ENCODE measurements at places on chromosomes 3 and 15. TPM values are rescaled to one million over a fixed set of nuclear protein-coding genes. Genes with fewer than 3 reads are reported as not detected.

Gene ZPLD1
- not detected for total RNA-seq

Gene GOLGA8J
- total RNA-seq = not detected

Gene STRIT1
- not detected for total RNA-seq

Gene ROBO1
- total RNA-seq = 27.1 TPM

Gene PPCDC
- 13.1 TPM for total RNA-seq

Gene PGBD4
- total RNA-seq = 1.3 TPM

Gene FSIP1
- total RNA-seq = 0.96 TPM

Gene CASR
- 0.20 TPM for total RNA-seq

Gene PRSS50
- total RNA-seq = 0.20 TPM

Gene ITIH1
- not detected for total RNA-seq

Gene NMNAT3
- total RNA-seq = 4.6 TPM

Gene PRR20G
- total RNA-seq = not detected

Gene CMTM8
- total RNA-seq = 24.9 TPM

Gene FAM107A
- 91.5 TPM for total RNA-seq

Gene LRRN1
- 5.2 TPM for total RNA-seq

Gene CPNE4
- 0.26 TPM for total RNA-seq

Gene SUMF1
- total RNA-seq = 33.3 TPM

Gene PLSCR5
- not detected for total RNA-seq

Gene CCR9
- not detected for total RNA-seq

Gene NRG4
- 1.2 TPM for total RNA-seq

Gene GOLGA8G
- not detected for total RNA-seq

Gene TMCO5A
- not detected for total RNA-seq

Gene CGNL1
- total RNA-seq = 54.9 TPM

Gene COLQ
- 1.1 TPM for total RNA-seq

Gene TXNRD3
- total RNA-seq = 10.3 TPM

Gene TBC1D23
- 47.4 TPM for total RNA-seq

Gene HGD
- 3.2 TPM for total RNA-seq

Gene SERPINI2
- total RNA-seq = not detected

Gene POLR2M
- 63.7 TPM for total RNA-seq

Gene CPB1
- total RNA-seq = 6.9 TPM

Gene DISP2
- total RNA-seq = 6.5 TPM

Gene IQCF5
- not detected for total RNA-seq

Gene SCG5
- 0.96 TPM for total RNA-seq

Gene CNTN3
- 1.6 TPM for total RNA-seq

Gene CPLX3
- total RNA-seq = not detected

Gene MUC20
- 14.7 TPM for total RNA-seq

Gene SI
- total RNA-seq = not detected

Gene KBTBD13
- total RNA-seq = not detected

Gene TLR9
- total RNA-seq = 0.87 TPM

Gene AGTR1
- total RNA-seq = 7.8 TPM

Gene SLC15A2
- total RNA-seq = 63.6 TPM

Gene IRAK2
- total RNA-seq = 5.2 TPM

Gene FMN1
- total RNA-seq = 33.5 TPM

Gene GREM1
- 2.8 TPM for total RNA-seq

Gene SACM1L
- total RNA-seq = 77.1 TPM

Gene TMC3
- not detected for total RNA-seq

Gene CIB2
- 1.9 TPM for total RNA-seq

Gene ISG20
- total RNA-seq = 34.9 TPM

Gene EXD1
- not detected for total RNA-seq

All from upper lobe of right lung (tissue), 1 donor.